ENCODE measurements at places on chromosomes 7 and 10.

- no peak for DNase-seq
Observed at GRCh38 chr7:95157381-95157780, 167.0 kb downstream of the PON1 start.

- DNase-seq, result no peak
Observed at GRCh38 chr7:36037121-36037662, 115.9 kb upstream of the EEPD1 start.

DNA sequence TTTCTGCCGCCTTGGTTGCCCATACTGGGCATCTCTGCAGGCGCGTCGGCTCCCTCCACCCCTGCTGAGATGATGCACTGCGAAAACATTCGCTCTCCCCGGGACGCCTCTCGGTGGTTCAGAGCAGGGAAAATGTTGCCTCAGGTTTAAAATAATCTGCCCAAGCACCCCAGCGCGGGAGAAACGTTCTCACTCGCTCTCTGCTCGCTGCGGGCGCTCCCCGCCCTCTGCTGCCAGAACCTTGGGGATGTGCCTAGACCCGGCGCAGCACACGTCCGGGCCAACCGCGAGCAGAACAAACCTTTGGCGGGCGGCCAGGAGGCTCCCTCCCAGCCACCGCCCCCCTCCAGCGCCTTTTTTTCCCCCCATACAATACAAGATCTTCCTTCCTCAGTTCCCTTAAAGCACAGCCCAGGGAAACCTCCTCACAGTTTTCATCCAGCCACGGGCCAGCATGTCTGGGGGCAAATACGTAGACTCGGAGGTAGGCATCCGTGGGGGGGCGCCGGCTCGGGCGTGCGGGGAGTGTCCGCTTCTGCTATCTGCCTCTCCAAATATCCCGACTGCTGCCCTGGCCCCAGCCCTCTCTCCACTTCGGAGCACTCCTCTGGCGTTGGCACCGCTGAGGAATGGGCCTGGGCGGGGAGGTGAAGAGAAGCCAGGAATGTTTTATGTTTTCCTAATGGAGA lies at the start of gene CAV1:
TSS of gene CAV1 (plus strand) at position 428 of the 689 bp plus-strand sequence. CDS start at position 455, 27 bp downstream.
- DNase-seq, result peak; percentile 70

- DNase-seq, result peak; percentile 90
Observed at GRCh38 chr7:142785841-142786250, 15.1 kb downstream of the PRSS2 start.

- DNase-seq, result no peak
Observed at GRCh38 chr10:74058071-74058470, 60.2 kb downstream of the VCL start.

DNA sequence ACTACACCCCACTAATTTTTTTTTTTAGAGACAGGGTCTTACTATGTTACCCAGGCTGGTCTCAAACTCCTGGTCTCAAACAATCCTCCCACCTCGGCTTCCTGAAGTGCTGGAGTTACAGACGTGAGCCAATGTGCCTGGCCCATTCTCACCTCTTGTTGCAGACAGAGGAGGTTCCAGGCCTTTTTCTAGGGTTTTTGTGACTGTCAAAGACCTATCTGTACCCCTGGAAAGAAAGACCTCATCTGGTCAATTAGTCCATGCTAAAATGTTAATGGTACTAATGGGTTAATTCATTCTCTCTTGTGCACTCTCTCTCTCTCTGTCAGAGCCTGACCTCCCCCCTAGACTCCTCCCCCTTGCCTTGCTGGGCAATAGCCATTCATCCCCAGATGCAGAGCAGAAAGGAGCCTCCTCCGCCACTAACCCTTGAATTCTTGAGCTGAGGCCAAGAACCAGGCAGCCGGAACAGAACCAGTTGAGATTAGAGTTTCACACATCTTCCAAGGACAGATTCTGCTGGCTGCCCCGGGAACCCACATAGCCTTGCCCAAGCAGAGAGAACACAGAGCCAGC lies 209.7 kb downstream of the SKIDA1 start:
- DNase-seq, result no peak

GRCh38 chr7:128164061-128164954 lies 76.8 kb upstream of the LEP start:
- peak; percentile 42 for DNase-seq

- DNase-seq, result peak; percentile 38
Observed at GRCh38 chr10:79060641-79061255, 8.0 kb upstream of the ZMIZ1 start.

- DNase-seq, result no peak
Observed at GRCh38 chr7:116317907-116318306, 107.6 kb downstream of the TES start.

GRCh38 chr7:22594020-22594419 lies 94.0 kb upstream of the STEAP1B start:
- DNase-seq, result no peak

DNA sequence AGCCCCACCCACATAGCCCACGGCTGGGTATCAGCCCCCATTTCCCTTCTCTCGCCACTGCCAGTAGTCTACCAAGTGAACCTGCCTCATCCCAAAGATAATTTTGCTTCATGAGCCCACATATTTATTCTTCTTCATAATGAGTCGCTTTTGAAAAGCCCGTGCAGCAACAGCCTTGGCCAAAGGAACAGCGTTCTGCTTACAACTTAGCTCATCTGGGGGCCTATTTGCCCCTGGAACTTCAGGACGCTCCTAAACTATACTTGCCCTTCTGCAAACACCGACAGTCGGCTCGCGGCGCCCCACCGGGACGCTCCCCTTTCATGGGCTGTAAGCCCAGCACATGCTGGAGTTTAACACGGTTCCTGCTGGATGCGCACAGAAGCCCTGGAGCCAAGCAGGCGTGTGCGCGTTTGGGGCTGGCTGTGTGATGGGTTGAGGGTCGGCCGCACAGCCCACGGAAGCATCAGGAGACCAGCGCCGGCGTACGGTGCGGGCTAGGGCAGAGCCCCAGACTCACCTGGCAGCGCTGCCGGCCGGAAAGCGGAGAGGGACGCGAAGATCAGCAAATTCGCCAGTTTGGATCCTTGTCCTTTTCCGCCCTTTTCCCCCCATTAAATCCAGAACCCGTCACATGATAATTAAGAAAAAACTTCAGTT lies 370 bp downstream of the TMEM60 start:
- no peak for DNase-seq

DNA sequence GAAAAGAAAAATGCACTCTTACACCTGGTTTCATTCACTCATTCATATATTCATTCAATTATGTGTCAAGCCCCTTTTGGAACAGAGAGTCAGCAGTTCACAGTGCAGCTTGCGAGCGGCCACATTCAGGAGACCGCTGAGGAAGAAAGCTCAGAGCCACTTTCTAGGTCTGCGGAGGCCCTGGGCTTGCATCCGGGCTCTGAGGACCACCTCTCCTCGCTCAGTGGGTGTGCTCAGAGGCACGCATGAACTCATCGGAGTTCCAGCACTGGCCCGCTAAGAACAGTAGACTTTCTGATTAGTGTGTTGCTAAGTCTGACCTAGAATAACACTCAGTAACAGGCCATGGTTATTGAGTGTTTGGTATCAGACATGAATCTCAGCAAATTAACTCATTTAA lies 1.8 kb upstream of the FAM107B start:
- no peak for DNase-seq

- DNase-seq, result no peak
Observed at GRCh38 chr10:114823077-114823463, 1.5 kb downstream of the FHIP2A start.

- no peak for DNase-seq
Observed at GRCh38 chr10:113539789-113540188, 13.1 kb upstream of the HABP2 start.

GRCh38 chr7:55078465-55079372 lies 59.9 kb downstream of the EGFR start:
- DNase-seq, result no peak

DNA sequence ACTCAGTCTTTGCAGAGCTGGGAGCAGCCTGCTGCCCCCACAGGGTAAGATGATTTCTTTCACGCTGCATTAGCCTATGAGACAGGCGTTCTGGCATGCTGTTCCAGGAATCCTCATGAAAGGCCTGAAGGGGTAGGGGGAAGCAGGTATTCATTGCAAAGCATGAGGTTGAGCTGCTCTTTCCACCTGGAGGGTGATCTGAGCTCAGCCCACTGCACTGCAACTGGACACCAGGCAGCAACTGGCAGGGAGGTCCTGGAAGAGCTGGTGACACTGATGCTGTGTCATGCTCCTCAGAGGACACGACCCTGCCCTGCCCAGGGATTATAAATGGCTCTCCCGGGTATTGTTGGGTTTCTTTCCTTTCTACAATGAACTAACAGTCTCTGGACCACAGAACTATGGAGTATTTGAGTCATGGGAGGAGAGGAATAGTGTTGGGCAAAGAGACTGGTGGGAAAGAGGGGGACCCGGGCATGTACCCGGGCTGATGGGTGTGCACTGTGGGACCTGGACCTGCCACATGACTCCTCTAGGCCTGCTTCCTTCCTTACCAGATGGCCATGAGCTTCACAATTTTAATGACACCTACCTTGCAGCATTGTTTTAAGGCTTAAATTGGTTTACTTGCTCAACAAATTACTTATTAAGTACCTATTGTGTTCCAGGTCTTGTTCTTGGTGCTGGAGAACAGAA lies 24.3 kb downstream of the SLC25A28 start:
- DNase-seq, result no peak

DNA sequence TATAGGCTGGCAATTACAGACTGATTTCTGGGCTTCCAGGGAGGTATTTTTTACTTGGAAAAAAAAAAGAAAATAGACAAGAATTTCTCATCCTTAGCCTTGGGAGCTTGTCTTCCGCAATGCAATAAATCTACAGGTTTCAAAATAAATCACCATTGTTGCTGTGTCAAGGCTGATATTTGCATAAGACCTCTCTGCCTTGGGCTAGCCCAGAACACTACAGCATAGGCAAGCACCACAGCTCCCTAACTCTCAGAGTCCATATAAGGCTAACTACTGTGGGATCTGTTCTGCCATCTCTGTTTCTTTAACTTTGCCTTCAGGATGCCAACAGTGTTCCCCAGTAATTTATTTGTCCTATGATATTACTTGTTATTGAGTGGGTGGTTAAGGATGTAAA lies 64.4 kb downstream of the ZWINT start:
- DNase-seq, result no peak

DNA sequence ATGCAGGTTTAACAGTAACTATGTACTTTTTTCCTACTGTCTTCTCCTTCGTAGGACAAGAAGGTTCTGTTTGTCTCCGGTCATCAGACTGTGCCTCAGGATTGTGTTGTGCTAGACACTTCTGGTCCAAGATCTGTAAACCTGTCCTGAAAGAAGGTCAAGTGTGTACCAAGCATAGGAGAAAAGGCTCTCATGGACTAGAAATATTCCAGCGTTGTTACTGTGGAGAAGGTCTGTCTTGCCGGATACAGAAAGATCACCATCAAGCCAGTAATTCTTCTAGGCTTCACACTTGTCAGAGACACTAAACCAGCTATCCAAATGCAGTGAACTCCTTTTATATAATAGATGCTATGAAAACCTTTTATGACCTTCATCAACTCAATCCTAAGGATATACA lies 2.4 kb downstream of the DKK1 start:
- no peak for DNase-seq

DNA sequence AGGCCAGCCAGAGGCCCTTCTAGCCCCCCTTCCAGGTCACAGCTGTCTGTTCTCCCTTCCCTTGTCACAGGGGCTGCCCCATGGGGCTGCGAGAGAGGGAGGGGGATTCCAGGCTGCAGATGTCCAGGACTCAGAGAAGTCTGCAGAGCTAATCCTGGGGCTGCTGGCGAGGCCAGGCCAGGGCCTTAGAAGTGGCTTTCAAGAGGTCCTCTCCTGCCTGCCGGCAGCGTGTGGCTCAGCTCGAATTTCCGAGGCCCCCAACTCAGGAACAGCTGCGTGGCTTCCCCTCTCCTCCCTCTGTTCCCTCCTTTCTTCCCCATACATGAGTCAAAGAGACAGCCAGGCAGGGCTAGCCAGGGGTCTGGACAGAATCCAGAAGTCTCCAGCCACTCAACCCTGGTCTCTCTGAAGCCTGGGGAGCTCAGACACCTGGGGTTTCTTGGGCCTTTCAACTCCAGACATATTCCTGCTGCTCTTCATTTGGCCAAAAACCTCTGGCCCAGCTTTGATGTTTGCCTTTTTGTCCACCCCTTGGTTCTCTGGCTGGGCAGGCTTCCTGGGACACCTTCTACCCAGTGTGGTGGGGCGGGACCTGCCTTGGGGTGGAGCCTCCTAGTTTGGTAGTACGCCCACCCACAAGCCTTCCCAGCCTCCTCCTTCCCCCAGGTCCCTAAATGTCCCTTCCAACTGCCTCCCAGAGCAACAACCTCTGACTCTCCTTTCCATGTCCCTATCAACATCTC lies 21.8 kb upstream of the EIF5AL1 start:
- DNase-seq, result no peak

DNA sequence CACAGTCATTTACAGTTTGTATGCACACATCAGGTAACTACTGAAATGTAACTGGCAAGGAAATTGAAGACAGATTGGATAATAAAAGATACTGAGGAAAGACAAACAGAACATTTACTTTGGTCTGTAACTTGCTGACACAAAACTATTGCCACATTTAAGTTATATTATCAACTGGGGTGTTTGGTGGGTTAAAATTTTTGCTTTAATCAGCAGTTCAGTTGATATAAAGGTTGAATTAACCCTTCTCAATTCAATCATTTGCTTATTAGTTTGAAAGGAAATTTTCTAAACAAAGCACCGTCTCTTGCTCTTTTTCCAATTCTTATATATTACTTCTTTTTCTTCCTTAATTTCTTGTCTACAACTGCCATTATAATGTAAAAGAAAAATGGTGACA lies 102.4 kb downstream of the TMEM26 start:
- no peak for DNase-seq

GRCh38 chr7:92669616-92670165 lies 79.5 kb upstream of the FAM133B start:
- no peak for DNase-seq

DNA sequence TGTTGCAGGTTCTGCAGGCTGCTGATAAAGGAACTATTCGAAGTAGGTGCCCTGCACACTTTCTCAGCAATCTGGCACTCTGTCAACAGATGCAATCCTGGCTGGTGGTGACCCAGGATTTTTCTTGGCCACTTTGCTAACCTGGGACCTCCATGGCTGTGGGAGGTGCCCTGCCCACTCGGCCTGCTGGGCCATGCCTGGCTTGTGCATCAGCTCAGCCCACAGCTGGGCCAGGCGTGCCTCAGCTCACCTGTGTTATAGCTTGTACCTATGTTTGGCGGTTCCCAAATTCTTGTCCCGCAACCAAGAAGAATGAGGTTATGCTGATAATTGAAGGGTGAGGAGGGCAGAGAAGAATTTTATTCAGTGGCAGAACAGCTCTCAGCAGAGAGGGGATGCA lies 141.7 kb downstream of the NPY start:
- no peak for DNase-seq

GRCh38 chr10:93452143-93452542 lies 30.0 kb downstream of the MYOF start:
- no peak for DNase-seq

DNA sequence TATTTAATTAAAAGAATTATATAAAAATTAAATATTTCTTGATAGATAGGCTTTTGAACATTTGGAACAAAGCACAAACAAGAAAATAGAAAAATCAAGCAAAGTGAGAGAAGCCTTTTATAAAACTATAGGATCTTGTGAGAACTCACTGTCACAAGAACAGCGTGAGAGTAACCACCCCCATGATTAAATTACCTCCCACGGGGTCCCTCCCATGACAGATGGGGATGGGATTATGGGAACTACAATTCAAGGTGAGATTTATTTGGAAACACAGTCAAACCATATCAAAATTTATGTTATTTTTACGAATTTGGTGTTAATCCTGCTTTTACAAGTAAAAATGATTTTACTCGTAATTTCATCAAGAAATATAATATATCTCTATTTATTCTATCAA lies 1136.1 kb upstream of the POT1 start:
- DNase-seq, result no peak
